ENCODE measurements at places on chromosomes 3 and 15.

- no peak for DNase-seq
Observed at GRCh38 chr3:46840491-46840890, 22.8 kb downstream of the MYL3 start.

DNA sequence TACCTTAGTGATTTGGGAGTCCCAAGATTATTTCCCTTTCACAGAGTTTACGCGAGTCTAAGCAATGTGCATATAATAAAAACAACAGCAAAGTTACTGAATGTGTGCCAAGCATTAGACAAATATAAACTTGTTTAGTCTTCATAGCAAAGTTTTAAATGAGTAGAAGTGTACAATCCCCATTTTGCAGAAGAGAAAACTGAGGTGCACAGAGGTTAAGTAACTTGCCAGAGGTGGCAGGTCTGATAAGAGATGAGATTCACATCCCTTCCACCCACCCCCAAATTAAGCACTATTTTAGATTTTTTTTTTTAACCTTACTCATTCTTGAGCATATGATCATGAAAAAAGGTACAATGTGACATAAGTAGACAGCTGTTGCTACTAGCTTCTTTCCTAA lies 2.2 kb upstream of the SUCLG2 start:
- no peak for DNase-seq

DNA sequence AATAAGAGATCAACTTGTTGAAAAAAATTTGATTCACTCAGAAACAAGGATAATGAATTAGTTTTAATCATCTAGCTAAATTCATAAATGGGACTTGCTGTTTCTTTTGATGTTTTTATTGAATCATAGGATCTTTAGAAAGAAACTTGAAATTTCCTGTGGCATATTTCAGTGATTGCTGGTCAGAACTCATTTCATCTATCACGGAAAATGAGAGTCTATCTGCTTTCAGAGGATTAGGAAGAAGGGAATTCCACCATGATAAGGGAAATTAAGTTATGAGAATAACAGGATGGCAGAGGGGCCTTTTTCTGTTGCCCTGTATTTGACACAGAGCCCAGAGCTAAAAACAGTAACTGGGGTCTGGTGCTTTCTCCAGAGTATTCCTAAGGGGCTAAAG lies 44.9 kb upstream of the CCNL1 start:
- DNase-seq: no peak

DNA sequence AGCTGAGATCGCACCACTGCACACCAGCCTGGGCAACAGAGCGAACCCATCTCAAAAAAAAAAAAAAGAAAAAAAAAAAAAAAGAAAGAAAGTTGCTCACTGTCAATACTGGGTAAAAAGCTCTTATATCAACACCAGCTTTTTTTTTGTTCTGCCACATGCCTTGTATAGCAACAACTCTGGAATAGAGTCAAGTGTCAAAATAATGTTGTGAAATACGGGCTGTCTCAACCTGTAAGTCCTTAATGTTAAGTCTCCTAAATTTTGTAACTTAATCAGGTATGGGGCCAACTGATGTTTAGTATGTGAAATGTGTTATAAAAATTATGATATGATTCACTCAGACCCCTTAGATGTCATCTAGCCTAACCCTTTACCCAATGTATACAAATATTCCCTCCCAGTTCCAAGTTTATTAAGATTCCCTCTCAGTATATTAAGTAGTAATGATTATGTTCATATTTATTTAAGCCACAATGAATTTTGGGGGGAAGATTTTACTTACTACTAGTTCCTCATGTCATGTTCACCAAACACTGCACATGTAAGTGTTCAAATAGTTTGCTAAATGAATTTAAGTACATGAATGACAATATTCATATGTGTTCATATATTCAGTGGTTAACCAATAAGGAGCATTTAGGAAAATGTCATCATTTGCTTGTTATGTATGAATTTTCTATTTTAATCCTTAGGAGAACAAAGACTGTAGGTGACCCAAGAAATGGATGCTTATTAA lies 52.2 kb downstream of the GPR160 start:
- DNase-seq: no peak

DNA sequence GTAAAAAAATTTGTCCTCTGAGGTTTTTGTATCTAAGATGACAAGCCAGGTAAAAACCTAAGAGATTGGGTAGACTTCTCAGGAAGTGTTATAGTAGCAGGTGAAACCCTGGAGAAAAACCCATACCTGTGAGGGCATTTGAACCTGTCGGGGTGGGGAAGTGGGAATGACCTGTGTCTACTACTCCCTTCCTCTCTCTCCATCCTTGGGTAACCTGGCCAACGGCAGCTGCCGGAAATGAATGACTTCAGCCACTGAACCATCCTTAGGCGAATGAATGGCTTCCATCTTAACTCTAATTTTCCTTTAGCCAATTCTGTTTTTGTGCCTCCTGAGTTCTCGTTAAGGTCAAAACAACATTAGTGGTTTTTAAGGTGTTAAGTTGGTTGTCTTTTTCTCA lies 16.8 kb downstream of the GPR15 start:
- no peak for DNase-seq

GRCh38 chr3:58044691-58045483 lies 36.7 kb downstream of the FLNB start:
- no peak for DNase-seq

DNA sequence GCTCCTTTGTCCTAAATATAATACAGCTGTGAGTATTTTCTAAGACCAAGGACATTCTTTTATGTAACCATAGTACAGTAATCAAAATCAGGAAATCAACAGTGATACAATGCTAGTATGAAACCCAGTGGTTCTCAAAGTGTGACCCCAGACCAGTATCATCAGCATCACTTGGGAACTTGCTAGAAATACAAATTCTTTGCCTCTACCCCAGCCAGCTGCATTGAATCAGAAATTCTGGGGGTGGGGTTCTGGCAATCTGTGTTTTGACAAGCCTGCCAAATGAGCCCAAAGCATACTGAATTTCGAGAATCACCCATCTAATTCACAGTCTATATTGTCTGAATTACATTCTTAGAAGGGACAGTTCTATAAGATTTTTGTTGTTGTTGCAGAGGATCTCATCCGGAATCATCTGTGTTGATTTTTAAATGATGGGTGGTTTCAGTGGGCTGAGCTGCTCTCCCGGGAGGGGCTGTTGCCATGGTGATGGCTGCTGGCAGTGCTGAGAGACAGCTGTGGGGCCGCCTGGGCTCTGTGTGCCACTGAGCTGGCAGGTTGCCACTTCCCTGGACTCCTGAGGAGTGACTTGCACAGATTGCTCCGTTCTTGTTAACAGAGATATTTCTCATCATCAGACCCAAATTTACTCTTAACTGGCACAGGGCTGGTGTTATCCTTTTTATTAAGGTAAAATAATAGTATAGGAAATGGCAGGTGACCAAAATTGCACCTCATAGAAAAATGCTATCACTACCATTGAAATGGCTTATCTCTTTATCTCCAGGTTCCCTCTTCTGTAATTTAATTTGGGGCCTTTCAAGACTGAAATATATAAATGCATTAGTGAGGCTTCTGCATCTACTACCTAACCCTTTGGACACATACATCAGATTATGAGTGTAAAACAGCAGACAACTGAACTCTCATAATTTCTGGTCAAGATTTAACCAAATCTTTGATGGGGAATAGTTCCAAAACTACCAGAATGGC lies 56.5 kb downstream of the NEK11 start:
- DNase-seq: no peak

DNA sequence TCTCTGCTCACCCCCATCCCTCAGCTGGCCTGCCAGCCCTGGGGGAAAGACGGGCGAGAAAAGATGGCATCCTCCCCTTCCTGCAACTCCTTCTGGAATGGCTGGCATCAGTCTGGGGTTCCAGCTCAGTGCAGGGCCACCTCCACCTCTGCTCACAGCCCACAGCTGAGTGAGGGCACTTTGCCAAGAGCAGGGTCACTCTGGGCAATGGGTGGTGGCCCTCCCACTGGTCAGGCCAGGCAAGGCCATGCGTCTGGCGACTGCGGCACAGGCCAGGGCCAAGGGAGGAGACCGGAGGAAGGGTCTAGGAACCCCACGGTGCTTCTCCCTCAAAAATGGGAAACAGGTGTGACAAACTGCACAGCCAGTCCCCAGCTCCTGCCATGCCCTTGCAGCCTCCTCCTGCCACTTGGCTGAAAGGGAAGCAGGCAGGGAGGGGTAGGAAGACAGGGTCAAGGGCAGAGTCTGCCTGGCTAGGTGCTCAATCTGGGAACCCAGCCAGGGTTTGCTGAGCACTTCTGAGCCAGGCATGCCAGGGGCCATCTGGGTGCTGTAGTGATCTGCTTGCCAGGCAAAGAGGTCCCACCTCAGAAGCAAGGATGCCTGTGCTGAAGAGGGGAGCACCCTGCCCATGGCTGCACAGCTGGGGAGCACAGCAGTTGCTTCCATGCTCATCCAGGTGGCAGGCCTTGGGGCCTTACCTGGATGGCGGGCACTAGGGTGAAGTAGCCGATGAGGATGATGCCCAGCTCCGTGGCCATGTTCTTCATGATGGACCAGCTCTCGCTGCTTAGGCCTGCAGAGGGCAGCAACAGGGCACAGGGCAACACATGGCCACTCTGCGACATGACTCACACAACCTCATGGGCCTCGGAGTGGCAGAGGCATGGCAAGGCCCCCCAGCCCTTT lies 41.2 kb downstream of the PTPN23 start:
- no peak for DNase-seq

GRCh38 chr3:171711461-171712170 lies 98.7 kb downstream of the PLD1 start:
- no peak for DNase-seq

- DNase-seq: no peak
Observed at GRCh38 chr15:55742927-55743728, at the start of gene PRTG. PRTG (minus strand) TSS chr15:55743152; CDS start chr15:55742931, 221 bp downstream.

DNA sequence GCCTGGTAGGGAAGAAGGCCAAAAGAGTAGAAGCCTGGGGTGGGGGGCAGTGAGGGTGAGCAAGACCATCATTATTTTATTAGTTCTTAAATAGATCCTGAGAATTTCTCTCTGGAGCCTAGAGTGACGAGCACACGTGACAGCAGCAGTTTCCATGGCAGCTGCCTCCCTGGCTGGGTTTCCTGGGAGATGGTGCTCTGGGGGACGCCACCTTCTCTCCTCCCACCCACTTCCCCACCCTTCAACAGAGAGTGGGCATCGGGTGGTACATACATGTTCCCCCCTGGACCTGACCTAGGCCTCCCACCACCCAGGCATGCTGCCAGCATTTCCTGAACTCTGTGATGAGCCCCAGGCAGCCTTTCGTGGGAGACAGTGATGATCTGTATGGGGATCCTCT lies 12.9 kb downstream of the CELF6 start:
- no peak for DNase-seq

DNA sequence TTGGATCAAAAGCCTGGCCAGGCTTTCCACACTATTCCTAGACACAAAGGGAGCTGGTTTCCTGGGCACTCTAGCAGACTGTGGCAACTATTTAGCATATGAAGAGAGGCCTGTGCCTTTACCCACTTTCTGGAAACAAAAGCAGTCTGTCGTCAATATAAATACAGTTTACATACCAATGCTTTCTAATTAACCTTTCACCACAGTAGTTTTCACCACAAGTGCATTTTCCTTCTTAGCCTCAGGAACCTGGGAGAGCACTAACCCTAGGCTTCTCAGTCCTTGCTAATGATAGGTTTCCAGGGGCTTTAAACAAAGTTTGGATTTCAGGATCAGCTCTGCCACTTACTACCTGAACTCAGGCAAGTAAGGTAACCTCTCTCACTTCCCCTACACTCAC lies 499.1 kb downstream of the MAGI1 start:
- DNase-seq: no peak
